ENCODE measurements at places on chromosomes 6 and 20.

DNA sequence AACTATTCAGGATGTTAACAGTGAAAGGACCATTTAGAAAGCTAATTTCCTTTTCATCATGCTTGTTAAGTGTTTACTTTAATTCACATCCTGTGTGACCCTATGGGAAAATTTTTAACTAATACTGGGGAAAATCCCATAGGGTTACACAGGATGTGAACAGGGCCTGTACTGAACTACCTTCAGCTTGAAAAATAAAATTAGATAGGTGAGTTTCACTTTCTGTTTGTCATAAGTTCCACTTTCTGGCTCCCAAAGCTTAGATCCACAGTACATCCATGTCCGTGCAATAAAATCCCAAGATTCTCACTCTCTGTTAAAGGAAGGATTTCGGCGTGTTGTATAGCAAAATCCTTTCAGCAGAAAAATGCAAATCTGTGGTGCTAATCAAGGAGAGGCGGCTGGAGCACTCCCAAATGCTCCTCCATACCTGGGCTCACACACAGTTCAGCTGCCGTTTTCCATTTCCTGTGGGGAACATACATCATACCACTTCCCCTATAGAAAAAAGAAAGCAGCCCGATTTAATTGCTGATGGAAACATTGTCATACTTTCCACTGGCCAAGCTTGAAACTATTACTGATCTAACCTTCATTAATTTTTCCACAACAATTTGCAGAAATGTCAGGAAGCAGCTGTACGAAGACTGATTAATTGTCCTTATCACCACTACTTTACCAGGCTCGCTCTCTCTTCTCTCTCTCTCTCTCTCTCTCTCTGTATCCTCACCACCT, 125.2 kb downstream of the HIVEP2 start:
- DNase-seq: peak; percentile 29

- no peak for DNase-seq
Observed at GRCh38 chr6:52176550-52176949, 9.6 kb upstream of the IL17A start.

DNA sequence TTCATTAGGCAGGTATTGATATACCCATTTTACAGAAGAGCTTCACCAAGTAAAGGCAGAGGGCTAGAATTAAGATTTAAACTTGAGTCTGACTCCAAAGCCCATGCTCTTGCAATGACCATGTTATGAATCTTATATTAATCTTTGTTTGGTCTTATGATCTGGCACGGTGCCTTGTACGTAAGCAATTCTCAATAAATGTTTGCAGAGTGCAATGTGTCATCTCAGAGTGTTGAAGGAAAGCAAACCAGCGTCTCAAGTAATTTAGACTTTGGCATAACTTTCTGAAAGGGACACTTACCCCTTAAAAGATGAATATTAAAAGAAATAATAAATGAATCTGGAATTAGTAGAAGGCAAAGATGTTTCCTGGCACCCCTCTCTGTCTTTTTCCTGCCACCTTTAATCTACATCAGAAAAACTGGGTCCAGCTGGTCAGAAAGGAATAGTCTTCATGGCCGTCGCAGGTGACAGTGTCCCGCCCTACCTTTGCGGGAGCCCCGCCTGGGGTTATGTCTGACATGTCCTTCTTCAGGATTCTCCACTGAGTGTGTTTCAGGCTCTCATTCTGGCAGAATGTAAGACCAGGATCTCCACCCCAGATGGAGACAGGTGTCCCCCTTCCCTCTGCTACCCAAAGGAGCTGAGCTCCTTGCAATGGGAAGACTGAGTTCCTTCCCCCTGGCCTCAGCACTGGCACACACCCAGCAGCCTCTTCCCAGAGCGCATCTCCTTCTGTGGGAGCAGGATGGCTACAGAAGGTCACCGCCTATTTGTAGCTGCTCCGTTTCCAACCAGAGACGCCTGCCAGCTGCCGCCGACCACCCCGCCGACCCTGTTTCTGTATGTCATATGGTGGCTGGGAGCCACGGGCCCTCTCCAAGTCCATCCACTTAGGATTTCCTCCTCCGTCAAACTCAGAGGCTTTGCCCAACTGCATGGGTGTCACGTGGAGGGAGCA, 266.3 kb upstream of the ECI2 start:
- no peak for DNase-seq

DNA sequence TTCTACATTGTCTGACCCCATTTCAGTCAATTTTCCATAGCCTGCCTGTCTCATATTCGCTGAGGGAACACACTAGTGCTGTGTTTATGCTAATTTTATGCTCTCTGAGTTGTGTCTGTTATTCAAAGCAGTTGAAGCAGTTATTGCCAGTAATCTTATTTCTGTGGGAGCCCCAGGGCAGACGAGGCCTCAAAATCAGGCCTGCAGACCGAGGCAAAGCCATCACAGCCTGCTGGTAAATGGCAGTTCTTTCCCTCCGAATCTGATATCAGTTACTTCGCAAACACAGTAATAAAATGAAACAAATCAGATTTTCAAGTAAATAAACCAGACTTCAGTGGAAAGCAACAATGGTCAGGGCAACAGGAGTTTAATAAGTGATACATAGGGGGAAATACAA, 508.4 kb downstream of the PKHD1 start:
- no peak for DNase-seq

GRCh38 chr20:34915749-34916455, 39.5 kb downstream of the ACSS2 start:
- DNase-seq: no peak
